ENCODE measurements at places on chromosomes 7 and 10.

DNA sequence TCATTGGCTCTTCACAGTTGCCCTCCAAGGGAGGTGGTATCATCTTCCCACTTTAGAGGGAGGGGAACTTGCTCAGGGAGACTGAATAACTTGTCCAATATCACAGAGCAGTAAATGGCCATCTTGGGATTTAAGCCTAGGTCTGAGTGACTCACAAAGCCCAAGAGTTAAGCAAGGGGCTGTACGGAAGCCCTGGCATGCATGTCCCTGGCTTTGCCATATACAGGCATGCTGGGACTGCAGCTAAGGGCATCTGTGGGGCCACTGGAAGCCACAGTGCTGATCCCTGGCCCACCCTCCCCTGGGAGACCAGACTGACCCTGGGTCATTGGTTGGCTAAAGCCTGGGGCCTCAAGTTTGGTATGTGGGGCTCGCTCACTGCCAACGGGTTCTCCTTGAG is 3.1 kb downstream of the VSIR start:
- DNase-seq, result no peak

- DNase-seq, result no peak
These were observed 679.6 kb downstream of the PARD3 start for GRCh38 chr10:34135515-34135914.

GRCh38 chr7:136870866-136871487 is 2.5 kb downstream of the CHRM2 start:
- DNase-seq, result no peak

- peak; percentile 5 for DNase-seq
These were observed 161.7 kb downstream of the TNS3 start for GRCh38 chr7:47420122-47420780.

- DNase-seq, result peak; percentile 68
These were observed at the start of gene ACTL6B for GRCh38 chr7:100655908-100656674. TSS of gene ACTL6B (minus strand) at chr7:100656448. CDS start at chr7:100656354, 94 bp downstream.

- no peak for DNase-seq
These were observed 375 bp downstream of the HKDC1 start for GRCh38 chr10:69220507-69220906.

GRCh38 chr10:35592441-35592840 is 12.7 kb upstream of the GJD4 start:
- DNase-seq, result no peak

GRCh38 chr7:48755061-48755555 is 169.2 kb upstream of the CDC14C start:
- no peak for DNase-seq

DNA sequence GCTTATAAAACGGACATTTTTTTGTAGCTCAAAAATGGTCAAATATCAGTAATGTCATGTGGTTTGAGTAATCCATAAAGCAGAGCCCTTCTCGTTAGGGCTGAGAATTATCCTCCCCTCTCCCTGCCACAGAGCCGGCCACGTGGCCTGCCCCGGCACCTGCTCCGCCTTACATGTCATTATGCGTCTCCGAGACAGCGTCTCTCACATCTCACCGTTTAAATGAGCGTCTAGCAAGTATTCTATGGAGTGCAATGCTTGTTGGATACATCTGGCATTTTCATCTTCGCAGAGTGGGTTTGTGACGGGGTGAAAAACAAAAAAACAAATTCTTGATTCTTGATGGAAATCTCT is 86.1 kb downstream of the CUX1 start:
- DNase-seq, result no peak

DNA sequence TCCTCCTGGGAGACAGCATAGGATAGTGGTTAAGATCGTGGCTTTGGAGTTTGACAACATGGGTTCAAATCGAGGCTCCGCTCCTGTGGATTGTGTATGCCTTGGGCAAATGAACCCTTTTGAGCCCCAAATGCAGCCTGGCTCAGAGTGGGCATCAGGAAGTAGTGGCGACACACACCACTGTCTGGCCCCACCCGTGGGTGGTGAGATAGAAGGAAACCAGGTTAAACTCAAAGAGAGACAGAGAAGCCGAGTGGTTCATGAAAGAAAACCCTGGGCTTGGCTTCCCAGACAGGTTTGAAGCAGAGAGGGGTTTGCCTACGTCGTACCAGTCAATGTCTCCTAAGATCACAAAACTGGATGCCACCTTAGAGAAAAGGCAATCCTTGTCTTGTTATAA is 57.7 kb downstream of the PRTFDC1 start:
- DNase-seq, result no peak

GRCh38 chr7:19090526-19090925 is 26.9 kb downstream of the TWIST1 start:
- DNase-seq, result no peak

- no peak for DNase-seq
These were observed 28.1 kb downstream of the WDR37 start for GRCh38 chr10:1084011-1084950.

DNA sequence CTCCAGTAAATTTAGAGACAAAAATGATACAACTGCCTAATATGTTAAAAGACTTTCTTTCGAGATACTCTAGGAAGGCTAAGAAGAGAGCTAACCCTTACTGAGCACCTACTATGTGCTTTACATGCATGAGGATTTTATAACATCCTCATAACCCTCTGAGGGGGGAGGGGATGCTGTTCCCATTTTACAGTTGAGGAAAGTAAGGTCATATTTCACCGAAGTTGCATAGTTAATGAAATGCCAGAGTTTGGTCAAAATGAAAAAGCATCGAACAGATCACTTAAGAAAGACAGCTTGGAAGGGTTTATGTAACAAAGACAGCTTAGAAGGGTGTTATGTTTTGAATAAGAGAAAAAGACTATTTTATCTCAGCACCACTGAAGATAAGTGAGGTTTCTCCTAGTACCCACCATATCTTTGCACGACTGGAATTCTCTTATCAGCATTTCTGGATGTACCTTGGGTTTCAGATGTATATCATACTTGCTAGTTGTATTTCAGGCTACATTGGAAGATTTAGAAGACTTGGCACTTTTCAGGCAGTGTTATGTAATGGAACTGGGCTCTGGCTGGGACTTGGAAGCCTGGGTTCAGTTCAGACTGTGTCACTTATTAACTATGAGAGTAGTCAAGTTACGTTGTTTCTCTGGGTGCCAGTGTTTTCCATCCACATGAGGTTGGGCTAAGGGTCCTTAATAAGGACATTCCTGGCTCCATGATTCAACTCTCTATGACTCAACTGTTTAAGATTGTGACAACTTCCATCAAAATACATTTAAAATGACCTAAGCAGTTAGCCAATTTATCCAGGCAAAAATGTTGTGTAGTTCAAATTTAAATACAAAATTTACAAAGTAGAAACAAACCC is 6.0 kb downstream of the RHOBTB1 start:
- DNase-seq, result peak; percentile 56

- peak; percentile 22 for DNase-seq
These were observed 73.5 kb upstream of the RSU1 start for GRCh38 chr10:16890691-16891090.

GRCh38 chr10:131872827-131873375 is 27.9 kb upstream of the PPP2R2D start:
- no peak for DNase-seq

DNA sequence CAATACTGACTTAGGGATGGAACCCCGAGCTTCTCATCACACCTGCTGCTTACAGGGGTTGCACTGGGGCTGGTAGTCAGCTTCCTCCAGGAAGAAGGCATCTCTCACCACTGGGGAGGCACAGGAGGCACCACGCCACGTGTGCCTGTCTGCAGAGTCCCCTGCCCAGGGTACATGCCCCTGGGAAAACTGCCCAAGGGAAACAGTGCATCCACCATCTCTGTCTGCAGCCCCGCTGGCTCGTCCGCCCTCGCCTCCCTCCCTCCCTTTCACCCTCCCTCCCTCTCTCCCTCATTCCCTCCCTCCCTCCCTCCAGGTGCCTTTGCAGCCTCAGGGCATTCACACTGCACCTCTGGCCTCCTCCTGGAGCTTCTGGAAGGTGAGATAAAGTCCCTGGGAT is 101.1 kb downstream of the PTPRE start:
- DNase-seq, result no peak

DNA sequence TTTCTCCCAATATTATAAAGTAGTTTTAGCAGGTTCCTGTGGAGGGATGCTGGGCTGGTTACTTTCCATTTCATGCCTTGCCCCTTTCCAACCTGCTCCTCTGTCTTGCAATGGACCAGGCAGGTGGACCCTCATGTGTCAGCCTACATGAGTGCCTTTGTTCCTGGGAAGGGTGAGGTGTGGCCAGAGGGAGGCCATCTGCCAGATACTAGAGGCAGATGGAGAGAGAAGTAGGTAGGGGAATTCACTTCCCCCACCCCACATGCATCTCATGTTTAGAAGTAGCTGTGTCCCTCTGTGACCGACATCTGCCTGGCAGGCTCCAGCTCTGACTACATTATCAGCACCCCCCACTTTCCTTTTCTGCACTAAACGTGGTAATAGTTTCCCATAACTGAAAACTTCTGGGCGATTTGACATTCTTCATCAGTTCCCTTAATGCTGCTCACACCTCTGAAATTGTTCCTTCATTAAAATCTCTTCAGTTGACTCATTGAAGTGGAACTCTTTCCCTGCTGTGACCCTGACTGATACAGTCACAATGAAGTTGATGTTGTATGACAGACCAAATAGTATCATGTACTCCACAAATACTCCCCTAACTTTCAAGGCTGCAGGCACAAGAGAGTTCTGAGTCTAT is 396.3 kb upstream of the FZD8 start:
- no peak for DNase-seq

DNA sequence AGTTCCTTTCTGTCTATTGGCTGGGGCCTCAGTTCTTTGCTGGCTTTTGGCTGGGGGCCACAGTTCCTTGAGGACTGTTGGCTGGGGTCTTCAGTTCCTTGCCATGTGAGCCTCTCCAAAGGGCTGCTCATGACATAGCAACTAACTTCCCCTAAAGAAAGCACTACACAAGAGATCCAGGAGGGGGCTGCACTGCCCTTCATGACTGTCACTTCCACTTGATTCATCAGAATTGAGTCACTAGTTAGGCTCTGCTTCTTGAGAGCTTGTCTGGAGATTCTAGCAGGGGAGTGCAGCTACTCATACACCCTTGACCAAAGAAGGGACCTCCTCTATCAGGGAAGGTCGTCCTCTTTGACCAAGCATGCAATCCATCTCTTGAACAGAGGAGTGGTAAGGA is 38.0 kb upstream of the MKX start:
- DNase-seq, result peak; percentile 21

DNA sequence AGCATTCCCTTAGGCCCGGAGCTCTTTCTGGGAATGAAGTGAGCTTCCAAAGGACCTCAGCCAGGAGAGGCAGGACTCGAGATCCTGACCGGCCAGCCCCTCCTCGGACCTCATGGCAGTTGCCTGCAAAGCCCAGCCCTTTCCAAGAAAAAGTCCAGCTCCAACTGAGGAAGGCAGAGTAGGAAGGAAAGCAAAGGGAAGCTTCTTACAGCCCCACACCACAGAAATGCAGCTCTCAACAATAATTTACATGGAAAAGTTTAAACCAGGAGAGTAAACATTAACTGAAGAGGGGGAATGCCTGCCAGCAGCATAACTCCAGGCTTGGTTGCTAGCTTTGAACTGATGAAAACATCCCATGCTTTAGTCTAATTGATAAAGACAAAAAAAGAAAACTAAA is 153.9 kb upstream of the PFKP start:
- no peak for DNase-seq

DNA sequence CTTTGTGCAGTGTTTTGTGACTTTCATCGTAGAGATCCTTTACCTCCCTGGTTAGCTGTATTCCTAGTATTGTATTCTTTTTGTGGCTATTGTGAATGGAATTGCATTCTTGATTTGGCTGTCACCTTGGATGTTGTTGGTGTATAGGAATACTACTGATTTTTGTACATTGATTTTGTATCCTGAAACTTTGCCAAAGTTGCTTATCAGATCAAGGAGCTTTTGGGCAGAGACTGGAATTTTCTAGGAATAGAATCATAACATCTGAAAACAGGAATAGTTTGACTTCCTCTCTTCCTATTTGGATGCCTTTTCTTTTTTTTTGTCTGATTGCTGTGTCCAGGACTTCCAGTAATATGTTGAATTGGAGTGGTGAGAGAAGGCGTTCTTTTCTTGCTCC is 283.8 kb upstream of the LRGUK start:
- no peak for DNase-seq

GRCh38 chr10:110495731-110496552 is 1.8 kb upstream of the DUSP5 start:
- peak; percentile 10 for DNase-seq

- DNase-seq, result no peak
These were observed 20.5 kb downstream of the NOM1 start for GRCh38 chr7:156969972-156970420.

- DNase-seq, result no peak
These were observed 178.4 kb downstream of the CRPPA start for GRCh38 chr7:16242920-16243319.

DNA sequence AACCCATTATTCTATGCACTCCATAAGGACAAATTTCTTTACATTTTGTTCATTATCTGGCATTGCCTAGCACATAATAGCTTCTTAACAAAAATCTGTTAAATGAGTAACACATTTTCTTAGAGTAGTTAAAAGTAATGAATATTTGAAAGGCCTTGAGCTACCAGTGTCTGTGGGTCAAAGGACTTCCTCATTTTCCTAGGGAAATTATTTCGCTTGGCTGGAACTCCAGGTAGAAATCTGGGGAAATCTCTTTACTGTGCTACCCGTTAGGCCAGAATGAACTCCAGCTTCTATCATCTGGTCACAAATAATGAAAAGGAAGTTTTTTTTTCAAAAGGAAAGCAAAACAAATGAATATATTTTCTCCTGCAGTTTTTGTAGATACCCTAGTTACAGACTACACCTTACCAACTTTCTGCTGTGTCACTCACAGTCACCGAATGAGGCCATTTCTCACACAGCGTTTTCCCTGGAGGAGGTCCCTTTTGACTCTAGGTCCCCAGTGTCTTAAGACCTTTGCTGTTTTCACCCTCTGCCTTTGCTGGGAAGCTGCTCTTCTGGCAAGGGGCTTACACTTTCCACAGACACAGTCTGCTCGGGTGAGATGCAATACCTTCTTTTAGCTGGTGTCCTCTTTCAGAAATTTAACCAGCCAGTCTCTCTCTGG is 1.6 kb downstream of the SAMD9L start:
- no peak for DNase-seq

- DNase-seq, result no peak
These were observed 215.2 kb downstream of the RPS24 start for GRCh38 chr10:78248651-78249464.

GRCh38 chr10:46098386-46098785 is 52.3 kb upstream of the MSMB start:
- no peak for DNase-seq

GRCh38 chr10:126454045-126454751 is 65.9 kb upstream of the ADAM12 start:
- DNase-seq, result no peak

DNA sequence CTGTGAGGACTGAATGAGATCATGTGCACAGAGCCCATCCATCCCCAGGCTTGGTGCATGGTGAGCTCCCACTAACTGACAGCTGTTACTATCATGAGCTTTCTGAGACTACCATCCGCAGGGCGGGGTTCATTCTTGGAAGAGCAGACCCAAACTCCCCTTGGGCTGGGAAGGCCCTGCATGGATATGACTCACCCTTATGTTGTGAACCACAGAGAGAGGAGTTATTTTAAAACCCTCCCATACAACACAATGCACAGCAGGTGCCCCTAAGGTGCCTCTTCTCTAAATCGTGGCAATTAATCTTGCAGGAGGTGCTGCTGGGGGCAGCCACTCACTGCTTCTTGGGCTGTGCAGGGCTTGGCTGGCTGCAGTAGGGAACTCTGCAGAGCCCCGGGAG is 219.1 kb downstream of the GFRA1 start:
- DNase-seq, result no peak

All from body of pancreas (tissue), 4 donors.